ENCODE measurements at places on chromosomes 1 and 21. TPM values are rescaled to one million over a fixed set of nuclear protein-coding genes. Genes with fewer than 3 reads are reported as not detected.

TMEM51 gene
- total RNA-seq = 24.0 TPM

GRCh38 chr1:48200166-48200900 lies 22.2 kb upstream of the SLC5A9 start:
- no peak overlapping the region for H3K4me3 ChIP-seq
- H3K27ac ChIP-seq = no peak overlapping the region
- no peaks in the 10 kb centered on the region for H3K36me3 ChIP-seq

DNA sequence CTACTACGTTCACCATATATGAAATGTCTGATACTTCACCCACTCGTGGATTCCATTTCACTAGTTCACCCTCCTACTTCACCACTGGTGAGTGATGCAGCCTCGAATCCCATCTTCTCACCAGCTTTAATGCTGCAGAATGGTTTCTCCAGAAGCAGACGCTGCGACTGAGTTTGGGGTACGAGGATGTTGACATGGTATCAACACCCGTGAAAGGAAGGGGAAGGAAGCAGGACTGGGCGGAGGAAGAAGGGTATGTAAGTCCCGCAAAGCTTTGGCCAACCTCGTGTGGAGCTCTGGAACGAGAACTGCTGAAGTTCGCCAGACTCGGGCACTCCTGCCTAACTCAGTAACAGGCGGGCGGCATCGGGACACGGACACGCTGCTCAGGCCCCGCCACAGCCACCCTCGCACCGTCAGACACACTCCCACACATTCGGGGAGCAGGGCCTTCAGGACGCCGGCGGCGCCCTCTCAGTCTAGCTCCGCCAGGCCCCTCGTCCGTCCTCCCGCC lies 833 bp upstream of the DIP2A start:
- H3K27ac ChIP-seq = peak overlapping the region; percentile 82
- no peaks in the 10 kb centered on the region for H3K27me3 ChIP-seq
- peaks cover 9% of the 10 kb centered on the region for H3K4me1 ChIP-seq
- H3K4me3 ChIP-seq = peak overlapping the region; percentile 57
- peak; percentile 57 for DNase-seq

GRCh38 chr1:11940260-11940921 lies 5.9 kb downstream of the PLOD1 start:
- no peak overlapping the region for H3K27ac ChIP-seq
- DNase-seq = peak; percentile 38
- no peaks in the 10 kb centered on the region for H3K27me3 ChIP-seq
- no peaks in the 10 kb centered on the region for H3K36me3 ChIP-seq

DNA sequence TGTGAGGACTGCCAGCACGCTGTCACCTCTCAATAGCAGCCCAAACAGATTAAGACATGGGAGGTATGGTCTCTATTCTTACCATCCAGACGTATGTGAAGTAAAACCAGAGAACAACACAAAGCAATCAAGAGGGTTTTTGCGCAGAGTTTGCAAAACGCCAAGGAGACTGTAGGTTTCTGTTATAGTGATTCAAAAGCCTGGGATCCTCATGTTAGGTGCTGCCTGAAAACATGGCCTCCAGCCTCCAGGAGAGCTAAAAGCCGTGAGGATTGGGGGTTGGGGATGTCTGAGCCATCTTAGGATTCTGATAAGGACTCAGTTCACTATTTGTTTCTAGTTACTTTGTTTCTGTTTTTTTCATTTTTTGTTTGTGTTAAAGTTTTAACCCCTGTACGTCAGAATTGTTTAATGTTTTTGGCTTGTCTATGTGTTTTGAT lies 4.2 kb upstream of the CCT8 start:
- H3K36me3 ChIP-seq = no peaks in the 10 kb centered on the region
- no peak for DNase-seq
- no peak overlapping the region for H3K4me3 ChIP-seq
- no peak overlapping the region for H3K27ac ChIP-seq
- no peaks in the 10 kb centered on the region for H3K27me3 ChIP-seq

KCNT2 gene
- total RNA-seq = 8.1 TPM

DNA sequence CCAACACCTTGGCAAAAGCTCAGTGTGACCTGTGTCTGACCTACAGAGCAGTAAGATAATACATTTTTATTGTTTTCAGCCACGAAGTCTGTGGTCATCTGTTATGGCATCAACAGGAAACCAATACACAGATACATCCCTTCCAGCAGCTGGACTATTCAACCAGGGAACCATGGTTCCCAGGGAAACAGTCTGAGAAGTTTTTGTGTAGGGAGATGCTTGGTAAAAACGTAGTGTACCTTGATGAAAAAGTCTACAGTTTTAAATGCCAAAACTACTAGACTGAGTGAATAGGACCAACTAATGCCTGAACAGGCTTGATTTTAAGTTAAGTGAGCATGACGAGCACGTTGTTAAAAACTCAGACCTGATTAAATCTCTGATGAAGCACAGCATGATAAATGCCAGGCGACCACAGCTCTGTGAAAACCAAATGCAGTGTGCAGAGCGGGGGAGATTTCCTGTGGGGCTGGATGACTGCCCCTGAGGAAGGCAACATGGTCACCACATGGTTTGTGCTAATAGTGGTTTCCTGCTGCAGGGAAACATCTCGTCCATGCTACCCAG lies 228.9 kb downstream of the TNR start:
- no peak for DNase-seq
- no peaks in the 10 kb centered on the region for H3K4me1 ChIP-seq
- no peak overlapping the region for H3K27ac ChIP-seq
- no peaks in the 10 kb centered on the region for H3K27me3 ChIP-seq

CROCC gene
- 22.2 TPM for total RNA-seq

DNA sequence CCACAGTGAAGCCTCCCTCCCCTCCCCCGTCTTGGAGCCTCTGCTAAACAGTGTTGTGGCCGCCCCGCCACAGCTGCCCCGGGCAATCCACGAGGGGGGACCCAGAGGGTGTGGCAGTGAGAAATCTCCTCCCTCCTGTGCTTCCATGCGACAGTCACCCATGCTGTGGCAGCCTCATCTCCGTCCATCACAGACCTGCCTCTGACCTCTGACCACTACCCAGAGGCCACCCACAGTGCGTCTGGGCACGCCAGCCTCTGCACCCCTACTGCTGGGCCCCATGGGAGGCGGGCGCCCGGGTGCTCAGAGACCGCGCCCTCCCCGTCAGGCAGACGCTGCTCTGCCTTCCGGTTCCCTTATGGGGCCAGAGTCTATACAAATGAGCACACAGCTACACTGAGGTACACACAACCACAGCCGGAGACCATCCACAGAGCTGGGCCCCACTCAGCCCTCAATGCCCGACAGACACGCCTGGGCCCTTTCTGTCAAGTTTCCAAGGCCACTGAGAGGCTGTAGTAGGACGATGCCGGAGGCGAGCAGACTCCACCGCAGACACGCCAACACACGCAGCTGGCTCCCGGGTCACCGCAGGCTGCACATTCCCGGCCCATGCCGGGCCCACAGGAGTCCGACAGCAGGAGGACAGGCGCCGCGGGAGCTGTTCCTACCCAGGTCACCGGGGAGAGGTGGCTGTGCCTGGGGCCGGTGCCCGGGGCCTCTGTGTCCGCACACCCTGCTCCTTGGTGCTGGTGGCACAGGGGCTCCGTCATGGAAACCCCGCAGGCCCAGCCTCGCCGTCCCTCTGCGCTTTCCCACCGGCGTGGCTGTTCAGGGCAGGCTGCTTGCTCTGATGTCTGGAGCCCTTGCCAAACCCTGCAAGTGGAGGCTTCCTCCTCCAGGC lies 23.9 kb upstream of the TMEM52 start:
- no peak overlapping the region for H3K4me3 ChIP-seq
- no peaks in the 10 kb centered on the region for H3K4me1 ChIP-seq
- DNase-seq = no peak
- no peaks in the 10 kb centered on the region for H3K27me3 ChIP-seq
- no peaks in the 10 kb centered on the region for H3K36me3 ChIP-seq
- no peak overlapping the region for H3K27ac ChIP-seq

IL19 gene
- total RNA-seq = 0.28 TPM
